ENCODE measurements at places on chromosomes 4 and X. TPM values are rescaled to one million over a fixed set of nuclear protein-coding genes. Genes with fewer than 3 reads are reported as not detected.

Gene CRLF2
- 1.5 TPM for total RNA-seq

Gene ADGRL3
- total RNA-seq: 0.05 TPM

Gene NXF3
- total RNA-seq: not detected

Gene GPRASP1
- 0.47 TPM for total RNA-seq

Gene ABCE1
- 112 TPM for total RNA-seq

Gene TLR6
- 5.1 TPM for total RNA-seq

Gene ZNF718
- total RNA-seq: 0.58 TPM

Gene TRIM2
- 0.90 TPM for total RNA-seq

Gene CXCL3
- total RNA-seq: 6.5 TPM

Gene GPR34
- total RNA-seq: 0.06 TPM

Gene INTU
- 1.3 TPM for total RNA-seq

Gene FMR1
- total RNA-seq: 25.8 TPM

Gene TMEM271
- not detected for total RNA-seq

Gene CBLL2
- not detected for total RNA-seq

Gene DMD
- total RNA-seq: 0.01 TPM

Gene PAK3
- not detected for total RNA-seq

Gene GJB1
- total RNA-seq: not detected

Gene RASL11B
- total RNA-seq: not detected

Gene SPANXC
- total RNA-seq: 0.78 TPM

Gene KIAA1210
- not detected for total RNA-seq

Gene TCP11X1
- total RNA-seq: not detected

Gene SMARCA1
- total RNA-seq: 40.8 TPM

Gene TIGD2
- total RNA-seq: 4.6 TPM

Gene EDA
- 0.94 TPM for total RNA-seq

Gene CXCL11
- total RNA-seq: 0.23 TPM

Gene USP17L25
- total RNA-seq: not detected

Gene MAGEA11
- total RNA-seq: not detected

Gene PALLD
- 61.5 TPM for total RNA-seq

Gene HSD17B13
- 0.10 TPM for total RNA-seq

Gene HERC6
- 3.2 TPM for total RNA-seq

Gene DUSP21
- not detected for total RNA-seq

Gene MAGEA2B
- not detected for total RNA-seq

Gene STOX2
- total RNA-seq: 2.1 TPM

Gene PRR32
- not detected for total RNA-seq

Gene TRAM1L1
- total RNA-seq: 0.65 TPM

Gene MTMR8
- total RNA-seq: 0.40 TPM

Gene FAM236A
- not detected for total RNA-seq

Gene MAGEB2
- total RNA-seq: not detected

Gene ERVMER34-1
- total RNA-seq: 0.66 TPM

Gene PRKG2
- total RNA-seq: 0.83 TPM

Gene COL25A1
- not detected for total RNA-seq

Gene ATRX
- 22.1 TPM for total RNA-seq

Gene NUDT11
- 3.1 TPM for total RNA-seq

Gene PF4V1
- not detected for total RNA-seq

Gene ASB9
- 27.1 TPM for total RNA-seq

Gene ABCG2
- 22.4 TPM for total RNA-seq

Gene ADH1C
- not detected for total RNA-seq

Gene SSX2
- not detected for total RNA-seq

Gene ARHGAP6
- 0.03 TPM for total RNA-seq

All from A549 treated with CpdA at 1 μM for 4 hours (cell line).